ENCODE measurements at places on chromosomes 1 and 21.

DNA sequence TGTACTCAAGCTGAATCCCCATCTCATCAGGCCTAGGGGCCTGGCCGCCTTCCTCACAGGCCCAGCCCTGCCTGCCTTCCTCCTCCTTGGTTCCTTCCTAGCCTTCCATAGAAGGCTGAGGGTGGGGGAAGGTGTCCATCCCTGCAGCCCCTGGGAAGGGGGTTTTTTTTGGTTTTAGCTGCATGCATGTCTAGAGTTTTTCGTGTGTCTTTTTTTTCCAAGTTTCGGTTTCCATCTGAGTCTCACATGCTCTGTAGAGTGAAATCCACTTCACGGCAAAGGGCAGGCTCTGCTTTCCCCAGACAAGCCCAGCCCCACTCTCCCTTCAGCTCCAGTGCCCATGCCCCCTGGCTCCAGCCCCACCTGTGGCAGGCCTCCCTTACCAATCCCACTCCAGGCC, 32.1 kb downstream of the GRHL3 start:
- DNase-seq = no peak

GRCh38 chr1:65942476-65942875, 149.8 kb downstream of the PDE4B start:
- DNase-seq = no peak

- DNase-seq = no peak
Observed at GRCh38 chr21:33278721-33279120, 12.6 kb downstream of the IL10RB start.

DNA sequence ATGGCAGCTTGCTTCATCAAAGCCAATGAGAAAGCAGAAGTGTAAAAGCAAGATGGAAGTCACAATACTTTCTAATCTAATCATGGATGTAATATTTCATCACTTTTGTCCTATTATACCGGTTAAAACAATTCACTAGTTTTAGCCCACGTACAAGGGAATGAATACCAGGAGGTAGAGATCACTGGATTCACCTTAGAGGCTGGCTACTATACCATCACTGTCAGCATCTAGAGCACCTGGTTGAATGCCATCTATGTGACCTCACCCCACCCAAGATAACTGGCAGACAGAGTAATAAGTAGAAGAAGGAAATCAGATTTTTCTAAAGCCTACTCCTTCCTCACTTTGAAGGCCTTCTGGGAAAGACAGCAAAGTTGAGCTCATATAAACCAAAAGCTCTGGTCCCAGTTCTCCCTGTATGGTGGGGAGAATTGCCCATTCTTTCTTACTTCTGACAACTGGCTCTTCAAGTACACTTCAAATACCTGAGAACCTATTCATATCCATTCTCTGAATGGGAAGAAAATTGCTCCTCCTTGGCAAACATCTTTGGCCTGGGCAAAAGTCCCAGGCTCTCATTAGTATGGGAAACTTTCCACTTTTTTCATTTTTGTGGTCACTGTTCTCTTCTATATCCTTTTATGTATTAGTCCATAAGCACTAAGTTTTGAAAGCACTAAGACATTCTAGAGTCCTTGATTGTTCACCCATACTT, 24.8 kb downstream of the HSD3B1 start:
- DNase-seq = no peak

GRCh38 chr1:90339811-90340210, 344.9 kb downstream of the ZNF326 start:
- no peak for DNase-seq

DNA sequence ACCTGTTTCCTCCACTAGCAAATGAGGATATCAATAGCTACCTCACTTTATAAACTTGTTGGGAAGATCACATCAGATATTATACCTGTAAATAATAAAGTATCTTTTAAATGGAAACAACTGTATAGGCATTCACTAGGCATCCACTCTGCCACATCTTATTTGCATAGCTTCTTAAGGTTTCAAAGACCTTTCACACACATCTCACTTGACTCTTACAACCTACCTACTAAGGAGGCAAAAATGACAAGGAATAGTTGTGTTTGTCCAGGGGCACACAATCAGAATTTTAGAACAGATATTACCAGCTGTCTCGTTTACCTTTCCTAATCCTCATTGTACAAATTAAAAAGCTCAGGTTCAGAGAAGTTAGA, 51.5 kb downstream of the VANGL2 start:
- DNase-seq = no peak

All from stimulated activated CD4-positive, alpha-beta T cell treated with anti-CD3 and anti-CD28 coated beads, Interleukin-2, amount 100 ng/mL, for 48 hours (primary cell).